ENCODE measurements at places on chromosomes 16 and 17. TPM values are rescaled to one million over a fixed set of nuclear protein-coding genes. Genes with fewer than 3 reads are reported as not detected.

DNA sequence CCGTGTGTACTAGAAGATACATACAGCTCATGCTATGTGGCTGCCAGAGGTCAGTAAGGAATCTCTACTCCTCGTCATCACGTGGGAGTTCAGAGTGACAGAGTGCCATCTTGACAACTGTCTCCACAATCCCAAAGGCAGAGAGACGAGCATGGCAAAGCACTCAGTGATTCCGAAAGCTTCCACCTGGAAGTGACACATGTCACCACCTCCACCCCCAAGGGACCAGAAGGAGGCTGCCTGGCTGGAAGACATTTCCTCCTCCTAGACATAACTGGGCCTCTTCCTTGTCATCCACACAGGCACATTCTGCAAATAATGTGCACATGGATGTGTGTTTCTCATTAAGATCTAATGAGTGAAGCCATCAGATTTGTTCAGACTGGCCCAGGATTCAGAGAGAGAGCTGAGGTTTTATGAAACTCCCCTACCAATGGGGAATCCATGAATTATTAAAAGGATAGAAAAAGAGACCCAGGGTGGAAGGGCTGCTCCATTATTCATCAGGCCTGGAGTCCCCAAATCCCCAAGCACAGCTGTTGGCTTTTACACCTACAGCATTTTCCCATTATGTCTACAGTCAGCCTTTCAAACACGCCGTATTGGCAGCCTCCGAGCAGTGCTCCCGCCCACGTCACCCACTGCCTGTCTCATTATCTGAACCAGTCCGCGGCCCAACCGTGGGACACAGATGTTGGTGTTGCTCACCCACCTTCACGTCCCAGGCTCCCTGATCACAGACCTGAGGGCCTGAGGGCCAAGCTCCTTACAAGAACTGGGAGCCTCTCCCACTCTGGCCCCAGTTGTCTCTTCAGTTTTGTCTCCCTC lies 3.3 kb upstream of the CACNG5 start:
- no peak for DNase-seq

GRCh38 chr17:6090253-6090652 lies 20.1 kb downstream of the WSCD1 start:
- DNase-seq, result no peak

DNA sequence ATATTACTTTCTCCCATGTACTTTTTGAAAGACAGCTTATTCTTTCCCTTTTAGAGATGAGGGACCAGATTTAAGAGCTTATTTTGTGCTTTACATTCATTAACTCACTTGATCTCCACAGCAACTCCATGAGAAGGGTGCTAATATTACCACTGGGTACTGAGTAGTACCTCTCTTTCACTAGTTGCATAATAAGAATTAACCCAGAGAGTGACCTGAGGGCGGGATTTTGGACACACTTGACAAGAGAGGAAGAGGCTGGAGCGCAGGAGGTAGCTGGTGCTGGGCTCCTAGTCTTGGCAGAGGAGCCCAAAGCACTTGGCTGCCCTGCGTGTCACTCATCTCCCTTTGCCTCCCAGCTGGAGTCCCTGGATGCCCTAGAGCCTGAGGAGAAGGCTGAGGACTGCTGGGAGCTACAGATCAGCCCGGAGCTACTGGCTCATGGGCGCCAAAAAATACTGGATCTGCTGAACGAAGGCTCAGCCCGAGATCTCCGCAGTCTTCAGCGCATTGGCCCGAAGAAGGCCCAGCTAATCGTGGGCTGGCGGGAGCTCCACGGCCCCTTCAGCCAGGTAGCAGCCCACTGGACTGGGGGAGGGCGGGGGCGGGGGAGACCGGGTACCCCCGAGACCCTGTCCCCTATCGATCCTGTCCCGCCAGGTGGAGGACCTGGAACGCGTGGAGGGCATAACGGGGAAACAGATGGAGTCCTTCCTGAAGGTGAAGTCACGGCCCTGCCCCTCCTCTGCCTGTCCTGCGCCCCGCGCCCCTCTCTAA lies 1.7 kb upstream of the MAZ start:
- peak; percentile 87 for DNase-seq

- no peak for DNase-seq
Observed at GRCh38 chr16:59238246-59238645, 504.1 kb upstream of the GOT2 start.

KIAA0513 gene
- 6.7 TPM for polyA plus RNA-seq

DDX19B gene
- polyA plus RNA-seq, result 13.0 TPM

GRCh38 chr17:81714412-81715106 lies 2.5 kb downstream of the SLC25A10 start:
- no peak for DNase-seq

GRCh38 chr17:30454635-30455034 lies 22.6 kb upstream of the GOSR1 start:
- no peak for DNase-seq

DNA sequence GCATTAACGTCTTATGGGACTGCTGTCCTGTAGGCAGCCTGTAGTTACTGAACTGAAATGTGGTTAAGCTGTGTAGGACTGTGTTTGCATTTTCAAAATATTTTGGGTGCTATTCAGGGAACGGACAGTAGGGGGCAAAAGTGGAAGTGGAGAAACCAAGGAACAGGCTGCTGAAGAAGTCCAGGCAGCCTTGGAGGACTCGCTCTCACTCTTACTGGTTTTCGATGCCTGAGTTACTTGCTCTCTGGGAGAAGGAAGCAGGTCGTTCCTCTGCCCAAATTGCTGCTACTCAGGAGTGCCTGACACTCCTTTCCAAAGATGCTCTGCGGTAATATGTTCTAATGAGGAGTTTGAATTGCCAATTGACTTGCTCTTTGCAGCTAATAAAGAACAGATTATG lies 64.5 kb upstream of the RBFOX1 start:
- DNase-seq, result no peak

All from heart left ventricle (tissue), 16 donors.